ENCODE measurements at places on chromosomes 6 and 20.

- no peak for DNase-seq
Measured at GRCh38 chr6:169161572-169162167, 92.0 kb downstream of the THBS2 start.

GRCh38 chr6:168658059-168658458, 217.1 kb downstream of the SMOC2 start:
- DNase-seq, result no peak

DNA sequence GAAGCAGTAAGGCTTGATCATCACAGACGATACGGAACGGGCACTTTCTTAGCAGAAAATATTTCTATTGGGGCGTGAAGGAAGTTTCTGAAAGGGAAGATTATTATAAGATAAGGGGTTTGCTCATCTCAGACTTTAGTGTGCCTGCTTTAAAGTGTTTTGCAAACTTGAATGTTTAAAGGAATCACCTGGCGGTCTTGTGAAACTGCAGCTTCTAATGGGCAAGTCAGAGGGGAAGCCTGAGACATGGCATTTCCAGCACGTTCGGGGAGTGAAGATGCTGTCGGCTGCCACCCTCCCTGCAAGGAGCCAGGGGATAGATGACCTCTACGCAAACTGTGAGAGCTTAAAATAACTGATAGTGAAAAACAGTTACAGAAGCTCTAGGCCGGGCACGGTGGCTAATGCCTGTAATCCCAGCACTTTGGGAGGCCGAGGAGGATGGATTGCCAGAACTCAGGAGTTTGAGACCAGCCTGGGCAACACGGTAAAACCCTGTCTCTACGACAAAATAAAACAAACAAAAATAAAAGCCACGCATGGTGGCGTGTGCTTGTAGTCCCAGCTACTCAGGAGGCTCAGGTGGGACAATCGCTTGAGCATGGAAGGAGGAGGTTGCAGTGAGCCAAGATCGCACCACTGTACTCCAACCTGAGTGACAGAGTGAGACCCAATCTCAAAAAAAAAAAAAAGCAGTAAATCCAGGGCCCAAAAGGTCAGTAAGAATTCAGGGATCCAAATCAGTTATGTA, 2.3 kb upstream of the KIF16B start:
- no peak for DNase-seq

DNA sequence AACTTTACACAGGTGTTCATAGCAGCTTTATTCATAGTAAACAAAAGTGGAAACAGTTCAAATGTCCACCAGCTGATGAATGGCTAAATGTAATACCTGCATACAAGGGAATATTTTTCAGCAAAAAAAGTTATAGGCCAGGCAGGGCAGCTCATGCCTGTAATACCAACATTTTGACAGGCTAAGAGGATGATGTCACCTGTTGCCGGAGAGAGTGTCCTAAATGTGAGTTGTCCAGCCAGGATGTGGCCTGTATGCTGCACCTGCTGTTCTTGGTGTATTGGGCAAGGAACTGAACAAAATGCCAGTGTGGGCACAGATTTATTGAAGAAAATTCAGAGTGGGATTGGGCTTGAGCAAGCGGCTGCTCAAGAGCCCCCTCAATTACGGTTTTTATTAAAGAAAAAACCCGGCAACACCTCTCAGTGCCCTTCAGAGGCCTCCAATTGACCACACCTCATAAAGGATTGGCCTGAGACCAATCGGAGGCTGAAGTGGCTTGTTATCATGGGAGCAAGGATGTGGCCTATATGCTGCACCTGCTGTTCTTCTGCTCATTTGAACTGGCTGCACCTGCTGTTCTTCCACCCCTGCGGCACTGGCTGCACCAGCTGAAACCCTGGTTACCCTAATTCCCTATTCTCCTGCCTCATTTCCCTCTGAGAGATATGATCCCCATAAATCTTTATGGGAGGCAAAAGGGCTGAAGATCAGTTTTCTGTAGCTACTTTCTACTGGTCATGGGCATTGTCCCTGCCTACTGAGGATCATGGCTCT, 164.3 kb upstream of the PROKR2 start:
- peak; percentile 75 for DNase-seq

GRCh38 chr6:36933102-36933501, 21.4 kb upstream of the PI16 start:
- no peak for DNase-seq

DNA sequence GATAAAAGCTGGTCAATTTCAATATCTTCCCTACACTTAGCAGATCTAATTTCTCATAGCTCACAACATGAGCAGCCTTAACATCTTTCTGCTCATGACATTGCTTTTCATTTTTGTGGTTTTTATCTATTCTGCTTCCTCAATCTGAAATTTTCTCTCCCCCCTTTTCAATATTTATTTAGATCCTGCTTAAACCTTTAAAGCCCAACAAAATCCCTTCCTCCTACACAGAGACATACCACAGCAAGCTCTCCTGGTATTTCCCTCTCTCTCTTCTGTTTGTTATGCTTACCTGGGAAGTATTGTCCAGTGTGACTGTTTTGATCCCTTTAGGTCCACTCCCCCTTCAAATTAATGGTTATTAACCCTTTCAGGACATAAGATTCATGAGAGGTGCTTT, 582.5 kb downstream of the RFPL4B start:
- DNase-seq, result no peak

- DNase-seq, result no peak
Measured at GRCh38 chr20:38342713-38343310, 3.5 kb upstream of the LBP start.

GRCh38 chr6:2841264-2842138, at the start of gene SERPINB1:
TSS of gene SERPINB1 (minus strand) at chr6:2841863. CDS start at chr6:2840586, 1,277 bp downstream.
- DNase-seq, result peak; percentile 77

DNA sequence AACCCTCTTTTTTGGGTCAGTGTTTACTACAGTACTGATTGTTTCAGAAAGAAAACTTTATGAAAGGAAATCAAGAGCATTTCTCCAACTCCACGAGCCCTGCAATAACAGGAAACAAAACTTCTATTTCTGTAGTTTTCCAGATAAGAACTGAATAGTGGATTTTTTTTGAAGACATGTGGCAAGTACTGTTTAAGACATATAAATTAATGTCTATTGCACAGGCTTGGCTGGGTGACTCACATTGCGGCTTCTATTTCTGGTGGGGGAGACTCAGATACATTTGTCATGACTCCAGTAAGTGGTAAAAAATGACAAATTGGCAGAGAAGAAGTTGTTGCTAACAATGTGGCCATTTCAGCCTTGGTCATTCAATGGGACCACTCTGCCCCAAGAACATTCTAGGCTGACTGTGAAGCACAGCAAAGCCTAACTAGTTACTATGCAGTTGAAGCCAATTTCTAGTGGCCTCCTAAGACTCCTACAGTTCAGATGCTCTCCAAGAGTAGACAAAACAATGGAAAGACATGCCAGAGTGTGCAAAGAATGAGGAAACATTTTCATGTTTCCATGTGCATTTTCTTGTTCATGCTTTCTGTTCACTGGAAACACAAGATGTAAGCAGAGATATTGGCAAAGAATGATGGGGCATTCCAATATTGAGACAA, 200.9 kb downstream of the EDN1 start:
- DNase-seq, result no peak

DNA sequence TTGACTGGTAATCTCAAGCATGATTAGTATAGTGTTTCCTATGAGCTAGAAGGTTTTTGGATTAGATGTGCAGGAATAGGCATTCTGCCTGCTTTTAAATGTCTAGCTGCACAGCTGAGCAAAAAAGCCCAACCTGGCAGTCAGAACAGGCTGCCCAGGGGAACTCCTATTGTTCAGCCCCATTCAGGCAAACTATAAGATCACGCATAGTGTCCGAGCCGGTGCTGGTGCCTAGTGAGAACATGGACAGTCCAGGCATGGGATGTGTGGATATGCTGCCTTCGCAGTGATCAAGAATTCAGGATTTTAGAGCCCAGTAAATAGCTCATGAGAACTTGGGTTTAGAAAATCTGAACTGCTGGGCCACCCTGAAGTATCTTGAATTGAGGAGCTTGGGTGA, 348.8 kb downstream of the UTRN start:
- no peak for DNase-seq

DNA sequence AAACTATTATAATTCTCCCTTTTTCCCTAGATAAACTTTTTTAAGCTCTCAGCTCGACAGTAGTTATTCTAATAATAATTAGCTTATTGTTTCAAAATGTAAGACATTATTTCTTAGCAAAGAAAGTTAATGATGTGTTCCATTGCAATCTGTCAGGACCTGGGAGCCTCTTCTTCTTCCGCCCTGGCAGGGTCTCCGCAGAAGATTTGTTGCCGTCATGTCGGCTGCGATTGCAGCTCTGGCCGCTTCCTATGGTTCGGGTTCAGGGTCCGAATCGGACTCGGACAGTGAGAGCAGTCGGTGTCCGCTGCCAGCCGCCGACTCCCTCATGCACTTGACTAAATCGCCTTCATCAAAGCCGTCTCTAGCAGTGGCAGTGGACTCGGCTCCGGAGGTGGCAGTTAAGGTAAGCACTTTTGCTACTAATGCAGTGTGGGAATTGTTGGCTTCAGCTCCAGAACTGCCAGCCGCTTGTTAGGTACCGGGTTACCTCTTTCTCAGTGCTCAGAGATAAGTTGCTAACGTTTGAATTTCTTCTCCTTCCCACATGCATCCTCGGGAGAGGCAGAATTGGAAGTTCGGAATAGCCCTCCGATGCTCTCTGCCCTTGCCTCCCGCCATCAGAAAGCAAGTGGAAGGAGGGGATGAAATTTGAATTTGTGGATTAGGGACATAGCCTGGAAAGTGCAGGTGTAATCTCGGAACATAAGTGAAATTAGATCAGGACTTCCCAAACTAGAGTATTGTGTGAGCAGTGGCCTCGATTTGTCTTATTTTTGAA, at the start of gene CDC40:
Gene CDC40 (plus strand): TSS at position 200 of the 781 bp plus-strand sequence. CDS start 18 bp downstream, at position 218.
- DNase-seq, result no peak

GRCh38 chr6:139608466-139609261, 234.2 kb upstream of the CITED2 start:
- DNase-seq, result no peak

DNA sequence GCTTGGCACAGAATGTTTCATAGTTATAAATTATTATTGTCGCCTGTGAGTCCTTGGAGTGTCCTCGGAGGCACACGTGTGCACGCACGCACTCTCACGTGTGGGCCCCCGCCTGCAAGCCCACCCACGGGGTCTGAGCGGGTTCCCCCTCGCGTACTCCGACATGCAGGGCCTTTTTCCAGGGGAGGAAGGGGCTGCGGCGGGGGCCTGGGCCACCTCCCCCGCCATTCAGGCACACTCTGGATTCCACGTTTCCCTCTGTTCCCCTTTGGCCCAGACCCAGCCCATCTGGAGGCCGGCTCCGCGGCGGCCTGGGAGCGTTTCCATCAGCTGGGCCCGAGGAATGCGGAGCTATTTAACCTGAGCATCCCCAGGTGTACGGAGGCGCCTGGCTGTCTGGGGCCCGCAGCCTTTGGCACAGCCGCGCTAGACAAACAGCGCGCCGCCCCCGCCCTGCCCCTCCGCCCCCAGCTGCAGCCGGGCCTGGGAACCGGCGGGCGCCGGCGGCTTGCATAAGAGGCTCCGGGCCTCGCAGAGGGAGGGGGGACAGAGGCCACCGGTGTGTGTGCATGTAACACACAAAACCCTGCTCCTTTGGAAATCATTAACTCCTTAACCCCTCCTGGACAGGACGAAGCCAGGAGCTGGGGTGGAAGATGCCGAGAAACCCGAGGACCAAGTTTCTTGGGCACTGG, 3.3 kb downstream of the ID1 start:
- DNase-seq, result peak; percentile 97

GRCh38 chr6:89952686-89953085, 58.4 kb downstream of the GJA10 start:
- DNase-seq, result no peak

GRCh38 chr6:3159805-3160781, 2.7 kb upstream of the TUBB2A start:
- DNase-seq, result peak; percentile 70

DNA sequence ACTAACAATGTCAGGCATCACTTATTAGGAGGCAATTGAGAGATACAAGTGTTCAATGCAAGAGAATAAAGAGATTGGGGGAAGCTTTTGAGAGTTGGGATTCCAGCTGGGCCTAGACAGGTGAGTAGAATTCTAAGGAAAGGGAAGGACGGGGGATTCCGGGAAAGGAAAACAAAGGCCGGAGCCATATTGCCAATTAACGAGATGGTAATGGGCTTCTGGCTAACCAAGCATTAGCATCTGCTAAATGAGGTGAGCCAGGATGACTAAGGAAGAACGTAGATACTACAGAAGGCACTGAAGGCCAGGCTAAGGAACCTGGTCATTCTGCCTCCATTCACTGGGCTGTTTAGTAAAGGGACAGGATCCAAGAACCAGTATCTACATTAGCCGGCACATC, 10.5 kb downstream of the FYN start:
- DNase-seq, result no peak

DNA sequence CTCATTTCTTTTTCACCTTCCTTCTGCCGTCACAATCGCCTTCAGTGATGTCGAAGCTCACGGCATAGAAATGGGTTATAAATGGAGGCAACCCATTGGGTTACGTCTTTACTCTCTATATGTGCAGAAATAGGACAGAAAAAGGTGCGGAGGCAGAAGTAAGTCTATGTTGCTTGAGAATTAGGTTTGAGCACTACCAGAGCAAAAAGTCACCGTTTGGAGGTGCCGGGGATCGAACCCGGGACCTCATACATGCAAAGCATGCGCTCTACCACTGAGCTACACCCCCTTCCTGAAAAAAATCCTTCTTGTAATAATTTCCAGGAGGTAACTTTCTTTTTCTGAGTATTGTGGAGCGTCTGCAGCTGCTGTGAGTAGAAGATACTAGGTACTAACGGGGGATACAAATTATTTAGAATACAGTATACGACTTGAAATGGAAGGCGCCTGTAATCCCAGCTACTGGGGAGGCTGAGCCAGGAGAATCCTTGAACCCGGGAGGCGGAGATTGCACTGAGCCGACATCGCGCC, 134.2 kb downstream of the TRIM27 start:
- peak; percentile 41 for DNase-seq
